GM12891 (cell line): ENCODE measurements at places on chromosomes 7 and 10.

GRCh38 chr10:86727470-86727869, 28.9 kb upstream of the BMPR1A start:
- DNase-seq = no peak

GRCh38 chr10:124181656-124182055, 88.3 kb upstream of the CHST15 start:
- no peak for DNase-seq

DNA sequence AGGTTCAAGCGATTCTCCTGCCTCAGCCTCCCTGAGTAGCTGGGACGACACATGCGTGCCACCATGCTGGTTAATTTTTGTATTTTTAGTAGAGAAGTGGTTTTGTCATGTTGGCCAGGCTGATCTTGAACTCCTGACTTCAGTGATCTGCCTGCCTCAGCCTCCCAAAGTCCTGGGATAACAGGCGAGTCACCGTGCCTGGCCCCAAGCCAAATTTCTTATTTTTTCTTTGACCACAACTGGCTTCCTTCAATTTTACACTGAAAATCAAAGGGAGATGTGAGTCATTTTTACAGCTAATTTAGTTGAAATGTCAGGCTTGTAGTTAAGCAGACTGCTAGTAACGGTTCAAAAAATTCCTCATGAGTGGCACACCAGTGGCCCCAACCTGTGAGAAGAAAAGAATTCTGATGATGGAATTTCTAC, 7.8 kb downstream of the RNF216 start:
- no peak for DNase-seq

DNA sequence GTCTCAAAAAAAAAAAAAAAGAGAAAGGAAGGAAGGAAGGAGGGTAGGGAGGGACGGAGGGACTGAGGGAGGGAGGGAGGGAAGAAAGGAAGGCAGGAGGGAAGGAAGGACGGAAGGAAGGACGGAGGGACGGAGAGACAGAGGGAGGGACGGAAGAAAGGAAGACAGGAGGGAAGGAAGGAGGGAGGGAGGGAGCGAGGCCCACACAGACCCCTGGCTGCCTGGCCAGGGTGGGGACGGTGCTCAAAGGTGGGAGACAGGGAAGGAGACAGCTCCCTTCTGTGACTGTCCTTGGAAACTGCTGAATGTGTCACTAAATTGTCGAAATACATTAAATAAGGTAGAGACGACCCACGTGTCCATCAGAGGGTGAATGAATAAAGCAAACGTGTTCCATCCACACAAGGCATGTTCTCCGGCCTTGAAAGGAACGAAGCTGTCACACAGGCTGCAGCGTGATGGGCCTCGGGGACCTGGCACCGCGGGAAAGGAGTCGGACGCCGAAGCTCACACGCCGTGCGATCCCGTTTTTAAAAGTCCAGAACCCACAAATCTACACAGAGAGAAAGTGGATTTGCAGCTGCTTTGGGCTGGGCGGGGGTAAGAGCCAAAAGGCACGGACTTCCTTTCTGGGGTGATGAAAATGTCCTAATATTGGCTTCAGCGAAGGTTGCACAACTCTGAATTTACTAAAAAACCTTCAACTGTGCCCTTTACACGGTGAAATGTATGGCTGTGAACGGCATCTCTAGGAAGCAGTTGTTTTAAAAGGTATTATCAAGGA, 23.3 kb downstream of the ADAP1 start:
- DNase-seq = no peak

DNA sequence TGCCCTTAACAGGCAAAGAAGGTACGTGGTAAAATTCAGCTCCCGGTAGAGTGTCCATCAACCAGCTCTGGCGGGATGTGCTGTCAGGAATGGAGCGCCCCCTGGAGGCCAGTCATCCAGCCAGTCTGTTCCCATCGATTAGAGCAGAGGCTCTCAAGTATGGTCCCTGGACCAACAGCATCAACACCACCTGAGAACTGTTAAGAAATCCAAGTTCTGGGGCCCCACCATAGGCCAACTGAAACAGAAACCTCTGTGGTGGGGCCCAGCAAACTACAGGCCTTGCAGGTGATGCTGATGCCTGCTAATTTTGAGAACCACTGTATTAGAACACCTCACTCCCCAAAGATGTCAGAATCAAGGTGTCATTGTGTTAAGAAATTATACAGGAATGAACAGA, 109.2 kb downstream of the DPY19L1 start:
- DNase-seq = no peak

GRCh38 chr10:33286157-33286934, 48.1 kb downstream of the NRP1 start:
- DNase-seq = no peak

DNA sequence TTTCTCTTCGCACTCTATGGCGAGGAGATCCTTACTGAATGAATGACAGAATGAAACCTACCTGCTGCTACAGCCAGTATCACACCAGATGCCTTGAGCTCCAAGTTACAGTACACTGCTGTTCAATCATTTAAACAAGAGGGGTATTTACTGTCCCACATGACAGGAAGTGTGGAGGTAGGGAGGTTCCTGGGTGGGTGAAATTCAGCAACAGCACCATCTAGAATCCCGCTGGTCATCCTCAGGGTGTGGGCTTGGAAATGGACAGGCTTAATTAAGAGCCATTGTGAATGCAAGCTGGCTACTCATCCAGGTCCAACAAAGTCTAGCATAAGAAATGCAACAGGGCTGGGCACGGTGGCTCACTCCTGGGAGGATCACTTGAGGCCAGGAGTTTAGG, 14.7 kb downstream of the CYTH3 start:
- no peak for DNase-seq

GRCh38 chr7:16918288-16918895, 36.6 kb upstream of the AGR3 start:
- DNase-seq = no peak

DNA sequence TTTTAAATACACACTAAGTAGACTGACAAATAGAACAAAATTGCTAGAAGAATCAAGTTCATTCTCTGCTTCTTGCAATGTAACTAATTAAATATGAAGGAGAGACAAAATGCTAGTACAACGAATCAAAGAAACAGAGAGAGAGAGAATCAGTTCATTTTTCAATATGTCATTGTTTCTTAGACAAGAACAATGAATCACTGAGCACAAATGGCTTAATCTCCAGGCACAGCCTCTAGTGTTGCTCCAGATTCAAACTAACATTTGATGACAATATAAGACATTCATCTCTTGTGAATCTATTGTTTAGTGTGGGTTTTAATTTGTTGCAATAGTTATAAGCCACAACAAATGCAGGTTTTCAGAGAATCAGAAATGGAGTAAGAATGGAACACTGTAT, 357.4 kb upstream of the TMEM229A start:
- no peak for DNase-seq

GRCh38 chr7:73565675-73566340, 8.3 kb upstream of the BCL7B start:
- DNase-seq = no peak
